ENCODE measurements at places on chromosomes 12 and 14.

DNA sequence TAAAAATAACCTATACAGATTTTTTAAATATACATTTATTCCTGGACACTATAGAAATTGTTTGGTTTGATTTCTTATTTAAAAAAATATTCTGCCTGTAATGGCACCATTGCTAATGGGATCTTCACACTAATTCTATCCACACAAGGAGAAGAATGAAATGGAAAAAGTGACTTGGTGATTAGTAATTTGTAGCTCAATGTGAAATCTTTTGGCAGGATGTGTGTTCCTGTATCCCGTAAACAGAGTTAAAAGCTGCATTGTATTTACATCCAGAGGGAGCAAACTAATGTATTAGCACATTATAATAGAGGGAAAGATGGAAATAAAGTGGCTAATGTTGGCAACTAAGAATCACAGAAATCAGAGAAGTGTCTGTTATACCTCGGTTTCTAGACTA is 1455.3 kb upstream of the FLRT2 start:
- no peak for DNase-seq

DNA sequence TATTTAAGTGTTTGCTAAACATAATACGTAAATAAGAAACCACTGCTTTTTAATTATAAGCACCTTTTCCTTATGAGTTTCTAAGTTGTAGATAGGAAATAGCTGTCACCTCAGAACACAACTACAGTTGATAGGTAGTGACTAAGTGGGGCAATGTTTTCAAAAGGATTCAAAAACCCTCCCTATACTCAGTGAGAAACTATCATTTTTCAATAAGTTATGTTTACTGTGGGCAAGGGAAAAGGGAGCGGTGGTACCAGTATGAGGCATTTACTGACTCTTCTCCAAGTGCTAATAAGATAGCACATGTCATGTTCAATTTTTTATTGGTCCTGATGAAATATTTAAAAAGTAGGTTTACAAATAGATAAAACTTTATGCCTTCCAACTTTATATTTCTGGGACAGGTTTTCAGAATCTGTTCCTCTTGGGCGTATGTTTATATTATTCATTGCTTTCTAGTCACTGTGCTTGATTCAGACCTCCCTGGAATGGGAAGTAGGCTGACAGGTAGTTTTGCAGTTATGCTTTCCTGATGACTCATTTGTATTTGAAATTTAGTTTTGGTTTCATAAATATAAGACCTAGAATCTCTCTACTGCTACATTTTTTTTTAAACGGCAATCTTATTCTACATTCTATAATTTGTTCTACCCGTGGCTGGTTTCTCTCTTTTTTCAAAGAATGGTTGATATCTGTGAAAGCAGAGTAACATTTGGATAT is 153.1 kb downstream of the TMEM117 start:
- DNase-seq = no peak

DNA sequence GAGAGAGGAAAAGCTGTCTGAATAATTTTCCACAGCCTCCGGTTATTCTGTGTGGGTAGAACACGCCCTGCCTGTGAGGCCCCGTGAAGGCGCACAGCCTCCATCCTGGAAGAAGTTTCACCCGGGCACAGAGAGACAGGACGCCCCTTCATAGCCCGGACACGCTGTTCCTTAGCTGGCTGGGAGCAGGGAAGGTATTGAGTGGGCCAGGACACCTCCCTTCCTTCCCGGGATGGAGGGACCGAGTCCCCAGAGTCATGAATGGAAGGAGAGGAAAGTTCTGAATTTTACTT is 135.5 kb downstream of the GCH1 start:
- no peak for DNase-seq

GRCh38 chr12:57604454-57604991 is at the start of gene DTX3:
DTX3 (plus strand) TSS chr12:57604824; CDS start chr12:57606518, 1,694 bp downstream.
- no peak for DNase-seq

DNA sequence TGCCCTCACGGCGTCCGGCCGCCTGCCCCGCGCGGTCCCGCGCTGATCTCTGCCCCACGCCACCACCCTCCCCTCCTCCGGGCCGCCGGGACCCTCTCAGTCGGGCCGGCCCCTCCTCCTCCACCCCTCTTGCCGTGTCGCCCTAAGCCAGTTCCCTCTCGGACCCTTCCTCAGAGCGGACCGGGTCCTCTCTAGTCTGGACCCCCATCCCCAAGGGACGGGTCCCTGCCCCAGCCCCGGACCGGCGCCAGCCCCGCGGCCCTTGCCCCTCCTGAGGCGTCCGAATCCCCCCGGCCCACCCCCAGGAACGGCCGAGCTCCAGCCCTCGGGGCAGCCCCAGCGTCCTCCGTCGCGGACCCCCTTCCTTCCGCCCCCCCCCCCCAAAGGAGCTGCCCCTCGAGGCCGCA is 485 bp downstream of the PPP4R4 start:
- no peak for DNase-seq

DNA sequence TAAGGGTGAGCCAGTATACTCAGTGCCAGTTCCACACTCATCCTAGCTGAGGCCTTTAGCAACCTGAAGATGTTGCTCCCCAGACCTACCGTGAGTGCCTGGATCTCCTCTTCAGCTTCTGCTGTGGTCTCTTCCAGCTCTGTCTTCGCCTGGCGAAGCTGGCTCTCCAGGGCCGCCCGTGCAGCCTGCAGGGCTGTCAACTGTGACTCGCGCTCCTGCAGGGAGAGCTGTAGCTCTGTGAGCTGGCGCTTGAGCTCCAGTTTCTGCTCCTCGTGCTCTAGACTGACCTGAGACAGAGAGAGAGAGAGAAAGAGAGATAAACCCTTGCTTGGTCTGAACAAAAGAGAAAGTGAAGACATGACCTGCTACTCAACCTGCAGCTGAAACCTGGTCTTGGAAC is 84.0 kb downstream of the PRKAB1 start:
- DNase-seq = no peak

DNA sequence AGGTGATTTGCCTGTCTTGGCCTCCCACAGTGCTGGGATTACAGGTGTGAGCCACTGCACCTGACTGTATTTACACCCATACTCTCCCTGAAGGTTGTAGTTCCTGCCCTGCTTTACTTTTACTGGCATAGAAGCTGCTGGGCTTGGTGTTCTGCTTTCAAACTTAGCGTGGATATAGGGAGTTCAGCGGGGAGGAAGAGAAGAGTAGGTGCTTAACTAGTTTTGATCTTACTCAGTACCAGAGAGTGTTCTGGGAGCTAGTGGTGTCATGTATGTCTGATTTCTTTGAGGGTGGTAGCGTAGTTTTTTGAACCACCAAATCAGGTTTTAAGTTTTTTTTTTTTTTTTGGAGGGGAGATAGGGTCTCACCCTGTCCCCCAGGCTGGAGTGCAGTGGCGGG is 13.8 kb downstream of the RCOR1 start:
- DNase-seq = no peak

- no peak for DNase-seq
Measured at GRCh38 chr12:11805043-11805442, 155.6 kb downstream of the ETV6 start.

GRCh38 chr12:124874988-124875802 is 11.5 kb upstream of the SCARB1 start:
- DNase-seq = no peak

DNA sequence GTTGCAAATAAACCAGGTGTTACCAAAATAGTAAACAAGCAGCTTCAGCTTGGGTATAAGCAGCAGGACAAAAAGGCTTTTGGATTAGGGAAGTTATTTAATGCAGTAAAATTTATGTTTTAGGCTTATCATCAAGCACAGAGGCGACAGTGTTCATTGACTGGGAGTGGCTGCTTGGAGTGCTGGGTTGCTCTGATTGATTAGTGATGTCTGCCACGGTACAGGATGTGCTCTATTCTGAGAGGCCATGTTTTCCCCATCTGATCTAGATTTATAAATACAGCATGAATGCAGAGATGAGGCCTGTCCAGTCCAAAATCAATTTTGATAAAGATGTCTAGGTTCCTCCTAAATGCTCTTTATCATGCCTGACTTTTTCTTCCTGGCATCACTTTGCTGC is 83.5 kb downstream of the MAP1LC3B2 start:
- DNase-seq = no peak

DNA sequence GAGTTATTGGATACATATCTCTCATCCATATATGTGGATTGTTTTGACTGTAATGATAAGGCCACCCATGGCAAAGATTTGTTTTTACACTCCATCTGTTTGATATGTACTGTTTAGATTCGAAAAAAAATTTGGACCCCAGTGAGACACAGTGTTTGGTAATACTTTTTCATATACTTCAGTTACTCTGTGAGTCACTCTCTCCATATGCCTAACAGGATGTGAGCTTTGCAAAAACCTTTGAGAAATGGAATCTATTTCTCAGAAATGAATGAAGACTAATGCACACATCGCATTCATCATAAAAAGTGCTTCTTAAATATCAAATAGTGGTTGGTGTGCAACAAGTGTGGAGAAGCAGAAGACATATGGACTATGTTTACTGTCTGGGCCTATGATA is 781.5 kb downstream of the SLC6A15 start:
- DNase-seq = peak; percentile 3

DNA sequence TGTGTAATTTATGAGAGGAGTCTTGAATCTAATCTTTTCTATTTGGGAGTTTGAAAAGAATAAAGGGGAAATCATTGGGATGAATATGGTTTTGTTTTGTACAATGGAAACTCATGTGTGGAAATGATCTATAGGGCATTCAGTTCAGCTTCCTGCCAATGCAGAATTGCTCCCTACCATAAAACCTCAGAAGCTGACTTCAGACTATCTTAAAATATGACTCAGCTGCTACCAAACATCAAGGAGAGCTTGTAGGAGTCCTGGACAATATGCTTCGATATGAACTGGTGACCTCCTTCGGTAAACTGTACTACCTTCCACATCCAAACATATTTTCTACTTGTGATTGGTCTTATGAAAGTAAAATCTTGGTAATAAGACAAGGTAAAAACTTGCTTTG is 160.6 kb downstream of the CAPZA3 start:
- DNase-seq = no peak

DNA sequence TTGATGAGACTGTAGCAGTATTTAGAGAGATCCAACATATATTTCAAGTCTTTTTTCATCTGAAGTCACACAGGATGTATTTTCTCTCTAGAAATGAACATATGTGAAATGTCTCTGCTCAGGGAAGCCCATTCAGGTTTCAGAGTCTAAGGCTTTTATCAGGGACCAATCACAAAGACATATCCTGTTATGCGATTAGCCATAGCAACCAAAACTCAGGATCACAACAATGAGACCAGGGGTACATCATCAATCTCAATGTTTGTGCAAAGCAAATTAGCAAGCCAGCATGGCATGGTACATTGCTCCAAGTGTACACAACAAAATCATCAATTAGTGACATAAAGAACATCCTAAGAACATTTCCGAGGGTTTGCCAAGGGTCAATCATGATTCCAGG is 99.2 kb upstream of the AMN1 start:
- no peak for DNase-seq

DNA sequence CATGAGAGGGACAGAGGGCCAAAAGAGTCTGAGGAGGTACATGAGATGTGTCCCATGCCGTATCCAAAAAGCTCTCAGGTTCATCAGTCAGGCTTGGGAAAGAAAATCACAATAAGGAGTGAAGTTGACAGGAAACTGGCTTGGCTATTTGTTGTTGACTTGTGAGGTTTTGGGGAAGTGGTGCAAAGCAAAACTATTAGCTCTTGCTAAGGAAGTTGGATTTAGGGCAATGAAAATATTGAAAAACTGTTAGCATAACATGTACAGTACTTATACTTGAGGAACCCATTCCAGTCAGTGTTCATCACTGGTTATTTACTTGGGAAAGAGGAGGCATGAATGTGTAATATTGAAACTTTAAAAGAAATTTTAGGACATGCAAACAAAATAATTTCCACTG is 145.9 kb downstream of the DUSP6 start:
- no peak for DNase-seq

GRCh38 chr14:102903248-102903888 is 19.1 kb upstream of the AMN start:
- no peak for DNase-seq

GRCh38 chr12:119450771-119451170 is 116.2 kb downstream of the CCDC60 start:
- no peak for DNase-seq

GRCh38 chr12:52876372-52876771 is 27.6 kb upstream of the KRT78 start:
- DNase-seq = no peak

DNA sequence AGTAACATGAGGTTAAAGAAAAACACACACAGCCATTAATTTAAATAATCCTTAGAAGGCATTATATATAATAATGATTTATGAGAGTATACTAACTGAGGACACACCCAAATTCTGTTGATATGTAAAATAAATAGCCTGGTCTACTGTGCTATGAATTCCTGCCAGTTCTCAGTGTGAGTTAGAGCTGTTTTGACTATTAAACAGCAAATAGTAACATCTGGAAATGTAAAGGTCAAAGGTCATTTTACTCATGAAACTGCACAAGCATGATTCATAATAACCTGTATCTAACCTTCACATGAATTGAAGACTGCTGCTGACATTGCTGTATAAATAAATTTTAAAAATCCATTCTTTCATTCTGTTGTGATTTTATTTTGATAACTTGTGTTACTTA is 966.7 kb downstream of the SLC6A15 start:
- DNase-seq = peak; percentile 57

DNA sequence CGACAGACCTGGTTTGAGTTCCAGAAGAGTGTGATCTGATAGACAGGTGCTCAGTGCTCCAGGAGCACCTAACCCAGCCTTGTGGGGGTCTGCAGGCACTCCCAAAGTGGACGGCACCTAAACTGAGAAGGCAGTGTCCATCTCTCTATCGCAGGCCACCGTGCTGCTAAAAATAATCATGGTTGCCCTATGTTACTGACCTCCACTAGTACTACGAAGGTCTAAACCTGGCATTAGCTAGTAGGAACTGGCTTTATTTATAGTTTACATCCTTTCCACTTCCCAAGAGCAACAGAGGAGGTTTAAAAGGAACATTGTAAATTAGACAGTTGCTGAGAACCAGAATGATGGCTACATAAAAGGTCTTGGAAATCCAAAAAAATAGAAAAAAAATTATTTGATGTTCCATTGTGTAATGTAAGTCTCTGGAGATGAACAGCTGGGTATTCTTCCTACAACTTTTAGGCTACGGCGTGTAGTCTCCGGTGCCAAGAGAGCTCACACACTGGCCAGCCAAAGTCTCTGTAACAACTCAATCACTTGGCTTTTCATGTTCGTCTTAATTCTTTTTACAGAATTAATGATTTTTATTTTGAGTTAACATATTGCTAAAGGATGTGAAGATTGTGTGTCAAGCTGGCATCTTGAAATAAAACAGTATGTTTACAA is 27.3 kb downstream of the PPFIBP1 start:
- no peak for DNase-seq

DNA sequence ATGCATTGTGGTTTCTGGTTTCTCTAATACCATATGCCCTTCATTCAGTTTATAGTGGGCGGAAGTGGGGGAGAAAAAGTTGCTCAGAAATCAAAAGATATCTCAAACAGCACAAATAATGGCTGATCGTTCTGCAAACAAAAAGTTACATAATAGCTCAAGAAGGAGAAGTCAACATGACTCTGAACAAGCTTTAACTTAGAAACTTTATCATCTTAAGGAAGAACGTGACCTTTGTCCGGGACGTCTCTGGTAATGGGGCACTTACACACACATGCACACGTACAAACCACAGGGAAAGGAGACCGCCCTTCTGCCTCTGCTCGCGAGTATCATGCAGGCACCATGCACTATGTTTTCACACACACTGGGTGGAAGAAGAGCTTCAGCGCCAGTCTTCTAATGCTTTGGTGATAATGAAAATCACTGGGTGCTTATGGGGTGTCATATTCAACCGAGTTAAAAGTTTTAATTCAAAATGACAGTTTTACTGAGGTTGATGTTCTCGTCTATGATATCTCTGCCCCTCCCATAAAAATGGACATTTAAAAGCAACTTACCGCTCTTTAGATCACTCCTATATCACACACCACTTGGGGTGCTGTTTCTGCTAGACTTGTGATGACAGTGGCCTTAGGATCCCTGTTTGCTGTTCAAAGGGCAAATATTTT is 4.7 kb downstream of the FOS start:
- DNase-seq = no peak

Data from kidney capillary endothelial cell (primary cell).